OCI-M1 (cell line): ENCODE measurements at places on chromosomes 5 and 9.

- DNase-seq: no peak
Measured at GRCh38 chr9:81666123-81666522, 23.2 kb downstream of the TLE1 start.

- no peak for DNase-seq
Measured at GRCh38 chr9:74974558-74974957, 21.8 kb upstream of the C9orf40 start.

GRCh38 chr9:99140685-99141314, 35.9 kb downstream of the TGFBR1 start:
- DNase-seq: peak; percentile 72

DNA sequence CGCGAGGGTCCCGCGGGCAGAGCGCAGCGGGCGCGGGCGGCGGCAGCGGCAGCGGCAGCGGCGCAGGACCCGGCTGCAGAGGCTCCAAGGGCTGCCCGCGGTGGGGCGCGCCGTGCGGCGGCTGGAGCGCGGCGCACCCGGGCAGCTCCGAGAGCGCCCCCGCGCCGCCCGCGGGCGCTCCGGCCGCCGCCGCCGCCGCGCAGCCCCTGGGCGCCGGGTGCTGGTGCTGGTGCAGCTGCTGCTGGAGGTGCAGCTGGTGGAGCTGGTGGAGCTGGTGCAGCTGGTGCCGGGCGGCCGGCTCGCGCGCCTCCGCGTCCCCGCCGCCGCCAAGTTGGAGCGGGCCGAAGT, 644 bp downstream of the IER5L start:
- DNase-seq: peak; percentile 56

GRCh38 chr5:124790301-124790894, 44.0 kb upstream of the ZNF608 start:
- no peak for DNase-seq

GRCh38 chr5:137344723-137345322, 154.3 kb downstream of the SPOCK1 start:
- peak; percentile 56 for DNase-seq

DNA sequence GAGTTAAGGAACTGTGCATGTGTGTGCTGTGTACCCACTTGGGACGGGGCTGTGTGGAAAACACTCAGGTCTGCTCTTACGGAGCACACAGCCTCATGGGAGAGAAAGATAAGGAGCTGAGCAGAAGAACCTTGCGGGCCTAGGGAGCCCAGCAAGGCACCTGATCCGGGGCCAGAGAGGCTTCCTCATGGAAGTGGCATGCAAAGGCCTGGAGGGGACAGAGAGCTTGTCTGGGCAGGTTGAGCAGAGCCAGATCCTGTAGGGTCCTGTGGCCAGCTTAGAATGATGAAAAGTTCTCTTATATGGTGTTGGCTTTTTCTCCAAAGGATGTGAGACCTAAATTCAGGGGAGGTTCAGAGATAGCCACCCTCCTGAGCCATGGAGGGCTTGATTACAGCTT, 45.2 kb downstream of the NEK6 start:
- DNase-seq: no peak

GRCh38 chr9:33125871-33126823, 41.0 kb downstream of the B4GALT1 start:
- no peak for DNase-seq

- no peak for DNase-seq
Measured at GRCh38 chr5:56183506-56183905, 49.6 kb downstream of the ANKRD55 start.

DNA sequence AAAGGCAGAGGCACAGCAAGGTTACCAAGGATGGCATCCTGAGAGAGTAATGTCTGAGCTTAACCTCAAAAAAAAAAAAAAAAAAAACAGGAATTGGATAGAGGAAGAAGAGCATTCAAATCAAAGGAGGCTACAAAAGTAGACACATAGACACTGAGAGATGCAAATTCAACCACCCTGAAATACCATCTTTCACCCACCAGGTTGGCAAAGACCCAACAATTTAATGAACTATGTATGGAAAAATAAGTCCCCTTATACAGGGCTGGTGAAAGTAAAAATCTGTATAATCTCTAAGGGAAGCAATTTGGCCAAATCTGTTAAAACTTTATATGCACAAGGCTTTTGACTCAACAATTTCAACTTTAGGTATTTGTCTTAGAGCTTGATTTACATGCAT, 4.9 kb downstream of the NADK2 start:
- peak; percentile 19 for DNase-seq
